ENCODE measurements at places on chromosomes 12 and 14. TPM values are rescaled to one million over a fixed set of nuclear protein-coding genes. Genes with fewer than 3 reads are reported as not detected.

DNA sequence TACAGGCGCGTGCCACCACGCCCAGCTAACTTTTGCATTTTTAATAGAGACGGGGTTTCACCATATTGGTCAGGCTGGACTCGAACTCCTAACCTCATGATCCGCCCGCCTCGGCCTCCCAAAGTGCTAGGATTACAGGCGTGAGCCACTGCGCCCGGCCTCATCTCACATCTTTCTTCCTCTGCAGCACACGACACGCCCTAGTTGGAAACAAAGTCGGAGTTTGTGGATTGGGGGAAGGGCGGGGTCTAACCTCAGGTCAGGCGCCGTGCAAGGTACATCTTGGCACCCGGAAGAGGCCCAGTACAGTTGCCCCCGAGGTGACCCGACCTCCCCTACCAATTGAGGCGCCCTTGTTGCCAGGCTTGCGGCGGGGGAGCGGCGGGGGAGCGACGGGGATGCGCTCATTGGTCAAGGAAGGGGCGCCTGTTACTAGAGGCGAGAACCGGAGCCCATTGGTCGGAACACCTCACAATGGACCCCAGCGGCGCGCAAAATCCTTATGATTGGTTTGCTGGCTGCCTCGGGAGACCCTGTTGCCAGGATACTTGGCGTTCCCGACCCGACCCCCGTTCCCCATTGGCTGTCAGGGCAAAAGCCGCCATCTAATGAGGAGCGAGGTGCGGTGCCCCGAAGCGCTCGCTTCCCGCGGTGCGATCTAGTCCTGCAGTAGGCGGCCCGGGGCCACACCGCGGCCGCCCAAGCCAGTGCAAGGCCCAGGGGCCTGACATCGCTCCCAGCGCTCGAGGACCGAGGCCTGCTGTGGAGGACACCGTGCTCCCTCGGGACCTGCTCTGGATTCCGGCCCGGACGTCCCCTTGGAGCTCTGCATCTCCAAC, at the start of gene REC8:
REC8 (plus strand) TSS at position 659 of the 839 bp plus-strand sequence. CDS start 473 bp downstream, outside the sequence.
- H3K4me1 ChIP-seq: no peaks in the 10 kb centered on the region
- H3K4me3 ChIP-seq: no peak within 1 kb of the TSS
- H3K27me3 ChIP-seq: no peaks in the 10 kb centered on the region
- no peaks in the 10 kb centered on the region for H3K36me3 ChIP-seq

- H3K36me3 ChIP-seq: no peaks in the 10 kb centered on the region
- no peak overlapping the region for H3K4me3 ChIP-seq
- peak; percentile 22 for DNase-seq
- H3K4me1 ChIP-seq: no peaks in the 10 kb centered on the region
- no peak overlapping the region for H3K27ac ChIP-seq
Measured at GRCh38 chr12:19967431-19967830, 400.9 kb upstream of the PDE3A start.

MDGA2 gene
- 0.04 TPM for total RNA-seq

DNA sequence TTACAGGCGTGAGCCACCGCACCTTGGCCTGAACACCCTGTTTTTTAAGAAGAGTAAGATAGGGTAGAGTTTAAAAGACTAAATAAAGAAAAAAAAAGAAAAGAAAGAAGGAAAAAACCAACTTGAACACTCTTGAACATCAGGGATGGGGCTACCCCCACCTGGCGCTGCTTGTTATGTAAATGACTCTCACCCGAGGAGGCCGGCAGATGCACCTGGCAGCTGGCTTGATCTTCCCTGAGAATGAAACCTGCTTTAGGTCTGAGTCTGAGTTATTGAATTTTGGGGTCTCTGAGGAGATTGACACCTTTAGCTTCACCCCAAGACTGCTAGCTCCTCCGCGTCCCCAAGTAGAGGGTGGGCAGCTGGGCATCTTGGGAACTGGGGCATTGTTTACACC, 15.5 kb upstream of the MEG3 start:
- no peak for DNase-seq
- no peaks in the 10 kb centered on the region for H3K4me1 ChIP-seq
- H3K4me3 ChIP-seq: no peak overlapping the region
- no peak overlapping the region for H3K27ac ChIP-seq
- H3K36me3 ChIP-seq: no peaks in the 10 kb centered on the region

MMP17 gene
- total RNA-seq: 31.8 TPM

SPTLC2 gene
- 25.6 TPM for total RNA-seq

KRT4 gene
- total RNA-seq: 20.7 TPM

SMAGP gene
- 62.5 TPM for total RNA-seq

DNA sequence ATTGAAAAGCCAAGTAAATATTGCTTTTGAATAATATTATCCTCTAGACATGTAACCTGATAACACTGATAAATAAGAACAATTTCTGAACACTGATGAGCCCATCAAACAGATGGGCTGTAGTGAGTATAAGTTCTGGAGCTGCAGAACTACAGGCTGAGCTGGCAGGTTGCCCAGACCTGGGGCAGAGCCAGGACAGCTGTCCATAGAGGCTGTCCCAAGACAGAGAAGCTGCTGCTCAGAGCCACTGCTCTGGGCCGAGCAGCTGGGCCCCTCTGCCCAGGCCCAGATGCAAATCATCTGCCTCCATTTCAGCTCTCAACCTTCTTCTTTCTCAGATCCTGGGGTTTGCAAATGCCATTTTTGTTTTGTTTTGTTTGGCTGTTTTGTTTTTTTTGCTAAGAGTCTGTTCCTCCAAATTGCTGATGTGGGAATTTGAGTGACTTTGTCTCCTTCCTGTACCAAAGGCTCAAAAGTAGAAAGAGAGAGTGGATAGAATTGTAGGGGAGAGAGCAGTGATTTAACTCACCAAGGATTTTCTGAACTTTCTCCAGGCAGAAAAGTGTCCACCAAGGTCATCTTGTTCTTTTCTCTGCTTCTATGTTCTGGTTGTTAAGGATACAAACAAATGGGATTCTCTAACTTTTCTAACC, 4.0 kb upstream of the TESPA1 start:
- peaks cover 77% of the 10 kb centered on the region for H3K27me3 ChIP-seq
- no peak overlapping the region for H3K4me3 ChIP-seq
- no peak overlapping the region for H3K27ac ChIP-seq

DNA sequence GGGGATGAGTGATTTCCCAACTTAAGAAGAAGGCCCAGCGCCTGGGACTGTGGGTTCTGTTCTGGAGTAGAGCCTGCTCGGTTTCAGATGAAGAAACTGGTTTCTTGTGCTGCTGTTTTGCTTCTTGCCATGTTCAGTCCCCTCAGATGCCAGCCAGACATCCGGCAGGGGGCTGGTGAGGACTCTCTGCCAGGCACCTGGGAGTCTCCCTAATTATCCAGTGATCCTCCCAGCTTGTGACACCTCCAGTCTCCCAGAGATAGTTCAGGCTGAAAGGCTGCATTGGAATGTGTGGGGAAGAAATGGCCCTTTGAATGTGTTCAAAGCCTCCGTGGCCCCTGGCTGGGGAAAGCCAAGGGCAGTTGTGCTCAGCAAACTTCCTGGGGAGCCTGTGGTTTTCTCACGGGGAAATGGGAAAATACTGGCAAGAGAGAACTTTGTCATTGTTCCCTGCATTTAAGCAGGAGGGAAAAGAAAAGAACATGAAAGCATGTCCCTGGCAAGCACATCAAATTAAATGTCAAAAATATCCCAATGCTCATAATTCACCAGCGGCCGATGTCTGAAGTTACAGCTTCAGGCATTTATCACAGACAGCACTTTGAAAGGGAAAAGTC, 8.5 kb upstream of the SERPINA12 start:
- no peak overlapping the region for H3K4me3 ChIP-seq
- H3K36me3 ChIP-seq: no peaks in the 10 kb centered on the region
- peaks cover 3% of the 10 kb centered on the region for H3K27me3 ChIP-seq
- no peak for DNase-seq
- no peak overlapping the region for H3K27ac ChIP-seq
- no peaks in the 10 kb centered on the region for H3K4me1 ChIP-seq

DNA sequence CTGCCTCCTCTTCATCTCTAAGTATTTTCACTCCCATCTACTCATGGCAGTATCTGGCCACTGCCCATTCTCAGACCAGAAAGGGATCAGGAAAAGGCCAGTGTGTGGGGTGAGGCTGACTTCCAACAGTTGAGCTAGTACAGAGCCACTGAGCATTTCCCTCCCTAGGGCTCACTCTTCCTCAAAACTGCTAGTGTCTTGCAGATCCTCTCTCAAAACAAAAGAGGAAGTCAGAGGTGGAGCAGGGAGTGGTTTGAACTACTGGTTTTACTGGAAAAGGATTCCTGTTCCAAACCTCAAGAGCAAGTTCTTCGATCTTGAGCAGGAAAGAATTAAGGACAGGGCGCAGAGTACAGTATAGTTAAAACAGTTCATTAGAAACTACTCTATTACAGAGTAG, 11.7 kb upstream of the RNASE10 start:
- H3K4me3 ChIP-seq: no peak overlapping the region
- H3K36me3 ChIP-seq: no peaks in the 10 kb centered on the region
- no peak overlapping the region for H3K27ac ChIP-seq
- peaks cover 50% of the 10 kb centered on the region for H3K4me1 ChIP-seq
- peak; percentile 45 for DNase-seq
- no peaks in the 10 kb centered on the region for H3K27me3 ChIP-seq

DNA sequence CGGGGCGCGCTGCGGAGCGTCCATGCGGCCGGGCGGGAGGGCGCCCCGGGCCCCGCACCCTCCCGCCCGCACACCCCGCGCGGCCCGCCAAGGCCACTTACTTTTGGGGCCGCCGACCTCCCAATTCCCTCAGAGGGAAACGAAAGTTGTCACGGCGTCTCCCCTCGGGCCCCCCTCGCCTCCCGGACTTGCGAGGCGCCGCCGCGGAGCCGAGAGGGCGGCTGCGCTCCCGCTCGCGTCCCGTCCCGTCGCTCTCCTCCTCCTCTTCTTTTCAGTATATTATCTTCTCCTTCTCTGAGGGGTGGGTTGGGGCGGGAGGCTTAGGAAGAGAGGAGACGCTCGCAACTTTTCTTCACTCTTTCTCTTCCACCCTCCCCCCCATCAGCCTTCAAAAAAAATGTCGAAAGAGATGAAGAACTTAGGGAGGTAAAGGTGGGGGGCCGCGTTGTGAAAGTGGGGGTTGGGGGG, 613 bp downstream of the DUSP16 start:
- peak overlapping the region; percentile 90 for H3K4me3 ChIP-seq
- H3K27me3 ChIP-seq: no peaks in the 10 kb centered on the region
- H3K4me1 ChIP-seq: peaks cover 23% of the 10 kb centered on the region
- no peaks in the 10 kb centered on the region for H3K36me3 ChIP-seq
- peak overlapping the region; percentile 98 for H3K27ac ChIP-seq
- peak; percentile 4 for DNase-seq

- DNase-seq: no peak
- no peaks in the 10 kb centered on the region for H3K27me3 ChIP-seq
Measured at GRCh38 chr12:31687101-31687527, 27.6 kb downstream of the ETFBKMT start.

RIMBP2 gene
- total RNA-seq: not detected

DNA sequence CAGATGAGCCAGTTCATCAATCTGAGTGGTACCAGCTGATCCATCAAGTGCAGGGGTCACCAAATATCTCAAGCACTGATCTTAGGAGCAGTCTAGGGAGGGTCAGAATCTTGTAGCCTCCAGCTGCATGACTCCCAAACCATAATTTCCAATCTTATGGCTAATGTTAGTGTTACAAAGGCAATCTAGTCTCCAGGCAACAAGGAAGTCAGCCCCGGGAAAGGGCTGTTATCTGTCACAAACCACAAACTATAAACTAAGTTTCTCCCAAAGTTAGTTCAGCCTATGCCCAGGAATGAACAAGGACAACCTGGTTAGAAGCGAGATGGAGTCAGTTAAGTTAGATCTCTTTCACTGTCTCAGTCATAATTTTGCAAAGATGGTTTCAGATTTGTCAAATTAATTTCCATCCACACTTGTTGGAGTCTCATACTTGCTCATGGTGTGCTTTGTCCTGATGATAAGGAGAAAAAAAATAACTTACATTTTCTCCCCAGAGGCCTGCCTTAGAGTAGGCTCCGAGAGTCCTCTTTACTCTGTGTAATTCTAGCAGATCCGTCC, 3.9 kb upstream of the ABHD4 start:
- H3K36me3 ChIP-seq: no peaks in the 10 kb centered on the region
- H3K4me1 ChIP-seq: peaks cover 17% of the 10 kb centered on the region
- no peaks in the 10 kb centered on the region for H3K27me3 ChIP-seq

DNA sequence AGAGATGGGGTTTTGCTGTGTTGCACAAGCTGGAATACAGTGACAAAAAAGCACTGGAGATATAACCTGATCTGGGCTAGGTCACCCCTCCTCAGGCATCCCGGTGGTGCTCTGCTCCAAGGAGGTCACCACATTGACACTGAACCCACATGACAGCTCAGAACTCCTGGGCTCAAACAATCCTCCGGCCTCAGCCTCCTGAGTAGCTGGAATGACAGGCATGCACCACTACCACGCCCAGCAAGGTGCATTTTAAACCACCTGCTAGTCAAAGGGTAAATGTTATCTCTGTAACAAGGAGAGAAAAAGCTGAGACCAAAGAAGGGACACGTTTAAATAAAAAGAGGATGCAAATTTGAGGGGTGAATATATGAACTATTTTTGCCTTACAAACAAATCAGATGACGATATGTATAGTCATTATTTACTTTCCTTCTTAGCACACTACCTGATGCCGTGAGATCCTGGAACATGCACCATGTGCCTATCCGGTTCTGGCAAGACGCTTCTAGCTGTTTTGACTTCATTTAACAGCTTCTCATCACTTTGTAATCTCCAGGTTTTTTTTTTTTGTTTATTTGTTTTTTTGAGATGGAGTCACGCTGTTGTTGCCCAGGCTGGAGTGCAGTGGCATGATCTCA, 135.1 kb downstream of the PPM1H start:
- H3K4me1 ChIP-seq: peaks cover 17% of the 10 kb centered on the region
- H3K4me3 ChIP-seq: no peak overlapping the region
- H3K27ac ChIP-seq: peak overlapping the region; percentile 91
- no peaks in the 10 kb centered on the region for H3K36me3 ChIP-seq

- no peak overlapping the region for H3K27ac ChIP-seq
- H3K27me3 ChIP-seq: no peaks in the 10 kb centered on the region
- H3K36me3 ChIP-seq: no peaks in the 10 kb centered on the region
- peaks cover 4% of the 10 kb centered on the region for H3K4me1 ChIP-seq
- no peak for DNase-seq
- H3K4me3 ChIP-seq: no peak overlapping the region
Measured at GRCh38 chr12:104142543-104142942, 4.5 kb upstream of the NFYB start.

DNA sequence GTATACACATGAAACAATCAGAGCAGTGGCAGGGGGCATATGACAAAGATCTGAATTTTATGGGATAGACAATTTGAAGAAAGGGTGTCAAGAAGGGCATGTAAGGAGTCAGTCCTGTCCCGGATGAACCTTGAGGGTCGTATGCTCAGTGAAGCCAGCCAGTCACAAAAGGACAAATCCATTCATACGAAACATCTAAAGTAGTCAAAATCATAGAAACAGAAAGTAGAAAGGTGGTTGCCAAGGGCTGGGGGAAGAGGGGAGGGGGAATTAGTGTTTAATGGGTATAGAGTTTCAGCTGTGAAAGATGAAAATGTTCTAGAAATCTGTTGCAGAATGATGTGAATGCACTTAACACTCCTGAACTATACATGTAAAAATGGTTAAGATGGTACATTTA, 157.5 kb downstream of the TGFB3 start:
- H3K27ac ChIP-seq: no peak overlapping the region
- H3K4me3 ChIP-seq: no peak overlapping the region
- H3K36me3 ChIP-seq: peaks cover 15% of the 10 kb centered on the region
- peaks cover 61% of the 10 kb centered on the region for H3K4me1 ChIP-seq

GRCh38 chr12:26853303-26854030, 20.5 kb upstream of the ITPR2 start:
- peak; percentile 83 for DNase-seq
- no peak overlapping the region for H3K4me3 ChIP-seq
- no peaks in the 10 kb centered on the region for H3K36me3 ChIP-seq
- H3K27ac ChIP-seq: no peak overlapping the region

GRCh38 chr14:58243790-58244555, 670 bp upstream of the PSMA3 start:
- H3K27me3 ChIP-seq: no peaks in the 10 kb centered on the region
- peaks cover 19% of the 10 kb centered on the region for H3K36me3 ChIP-seq
- peak overlapping the region; percentile 87 for H3K27ac ChIP-seq
- peaks cover 30% of the 10 kb centered on the region for H3K4me1 ChIP-seq
- peak; percentile 94 for DNase-seq

BEGAIN gene
- total RNA-seq: 3.8 TPM

Data from PC-3 (cell line).